IMR-90 (cell line): ENCODE measurements at places on chromosomes 7 and 10. TPM values are rescaled to one million over a fixed set of nuclear protein-coding genes. Genes with fewer than 3 reads are reported as not detected.

- no peaks in the 10 kb centered on the region for H3K36me3 ChIP-seq
- no peaks in the 10 kb centered on the region for H3K4me1 ChIP-seq
- no peak overlapping the region for H3K27ac ChIP-seq
These were observed 80.2 kb downstream of the KCND2 start for GRCh38 chr7:120353171-120353570.

DNA sequence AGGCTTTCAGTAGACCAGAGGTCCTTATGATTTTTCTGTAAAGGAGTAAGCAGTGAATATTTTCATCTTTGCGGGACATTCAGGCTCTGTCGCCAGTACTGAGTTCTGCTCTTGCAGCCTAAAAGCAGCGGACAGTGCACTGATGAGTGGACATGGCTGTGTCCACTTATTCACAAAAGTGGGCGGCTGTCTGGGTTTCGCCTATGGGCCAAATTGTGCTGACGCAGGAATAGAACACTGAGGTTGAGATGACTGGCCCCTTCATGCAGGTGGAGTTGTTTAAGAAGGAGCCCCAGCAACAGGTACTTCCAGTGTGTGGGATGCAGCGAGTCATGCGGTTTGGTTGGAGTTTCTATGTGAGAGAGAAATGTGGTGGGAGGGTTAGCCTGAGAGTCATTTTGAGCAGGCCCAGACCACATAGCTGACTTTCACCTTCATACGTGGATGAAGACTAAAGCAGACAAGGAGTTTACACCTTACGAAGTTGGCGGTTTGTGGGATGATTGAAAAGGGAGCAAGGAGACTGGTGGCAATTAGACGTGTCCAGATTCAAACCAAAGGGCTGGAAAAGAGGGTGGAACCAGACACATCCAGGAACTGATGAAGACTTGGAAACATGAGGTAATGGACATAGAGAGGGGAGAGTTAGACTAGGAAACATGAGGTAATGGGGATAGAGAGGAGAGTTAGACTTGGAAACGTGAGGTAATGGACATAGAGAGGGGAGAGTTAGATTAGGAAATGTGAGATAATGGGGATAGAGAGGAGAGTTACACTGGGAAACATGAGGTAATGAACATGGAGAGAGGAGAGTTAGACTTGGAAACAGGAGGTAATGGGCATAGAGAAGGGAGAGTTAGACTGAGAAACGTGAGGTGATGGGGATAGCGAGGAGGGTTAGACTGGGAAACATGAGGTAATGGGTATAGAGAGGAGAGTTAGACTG is 38.2 kb downstream of the WDR37 start:
- H3K27me3 ChIP-seq, result no peaks in the 10 kb centered on the region
- DNase-seq, result no peak
- H3K4me3 ChIP-seq, result no peak overlapping the region
- no peaks in the 10 kb centered on the region; the same call in 1 of the 2 replicates for H3K4me1 ChIP-seq

DNA sequence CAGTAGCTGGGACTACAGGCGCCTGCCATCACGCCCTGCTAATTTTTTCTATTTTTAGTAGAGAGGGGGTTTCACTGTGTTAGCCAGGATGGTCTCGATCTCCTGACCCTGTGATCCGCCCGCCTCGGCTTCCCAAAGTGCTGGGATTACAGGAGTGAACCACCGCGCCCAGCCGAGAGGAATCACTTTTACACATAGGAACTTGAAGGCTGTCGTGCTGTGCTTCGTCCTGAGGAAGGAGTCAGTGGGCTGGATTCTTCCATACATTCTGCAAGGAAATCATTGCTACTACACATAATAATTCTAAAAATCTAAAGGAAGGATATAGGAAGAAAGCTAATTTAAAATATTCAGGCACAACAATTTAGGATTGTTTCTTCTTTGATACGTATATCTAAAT is 48.8 kb upstream of the ZPBP start:
- H3K4me3 ChIP-seq, result no peak overlapping the region
- H3K27ac ChIP-seq, result no peak overlapping the region
- H3K27me3 ChIP-seq, result no peaks in the 10 kb centered on the region

- no peaks in the 10 kb centered on the region for H3K36me3 ChIP-seq
- DNase-seq, result no peak
These were observed 394.2 kb downstream of the LRMDA start for GRCh38 chr10:75825661-75826060.

DNA sequence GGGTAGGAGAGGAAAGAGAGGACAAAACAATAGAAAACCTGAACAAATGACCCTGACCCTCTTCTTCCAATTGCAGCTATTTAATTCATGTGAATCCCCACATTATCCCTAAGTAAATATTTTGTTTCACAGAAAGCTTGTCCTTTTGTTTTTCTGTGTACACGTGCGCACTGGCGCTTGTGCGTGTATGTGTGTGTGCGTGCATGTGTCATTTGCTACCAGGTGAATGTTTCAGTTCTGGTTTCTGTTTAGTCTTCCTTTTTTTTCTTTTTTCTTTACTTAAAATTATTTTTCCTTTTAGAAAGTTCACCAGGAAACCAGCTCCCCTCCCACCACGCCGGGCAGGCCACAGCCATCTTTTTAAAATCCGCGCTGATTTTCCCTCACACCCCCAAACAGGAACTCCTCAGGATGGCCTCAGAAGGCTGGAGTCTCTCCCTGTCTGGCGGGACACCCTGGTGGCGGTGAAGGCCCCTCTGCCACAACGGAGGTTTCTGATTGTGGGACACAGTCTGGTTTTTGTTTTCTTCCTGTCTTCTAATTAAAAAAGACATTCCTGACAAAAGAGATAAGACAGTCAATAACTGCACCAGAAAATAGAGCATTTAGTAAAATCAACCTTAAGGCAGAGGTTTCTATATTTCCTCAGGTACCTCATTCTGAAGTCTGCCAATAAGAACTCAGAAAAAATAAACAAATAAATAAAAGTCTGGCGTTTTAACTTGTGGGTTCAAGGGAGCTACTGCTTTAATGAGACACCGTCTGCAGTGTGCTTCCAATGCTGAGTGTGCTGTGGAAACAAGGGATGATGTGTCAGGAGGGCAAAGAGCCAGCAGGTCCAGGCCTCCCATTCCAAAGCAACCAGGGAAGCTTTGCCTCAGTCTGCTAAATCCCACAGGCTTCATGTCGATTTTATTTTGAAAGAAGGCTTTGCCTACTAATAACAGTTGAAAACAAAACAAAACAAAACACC is 17.4 kb downstream of the IRF5 start:
- peak; percentile 80 for DNase-seq
- H3K27ac ChIP-seq, result no peak overlapping the region
- H3K27me3 ChIP-seq, result no peaks in the 10 kb centered on the region
- H3K36me3 ChIP-seq, result peaks cover 29% of the 10 kb centered on the region
- H3K4me1 ChIP-seq, result no peaks in the 10 kb centered on the region

- H3K4me1 ChIP-seq, result no peaks in the 10 kb centered on the region
- no peak overlapping the region for H3K27ac ChIP-seq
- no peak overlapping the region for H3K4me3 ChIP-seq
- no peaks in the 10 kb centered on the region for H3K36me3 ChIP-seq
- H3K27me3 ChIP-seq, result no peaks in the 10 kb centered on the region
- no peak for DNase-seq
These were observed 245.1 kb downstream of the CAMK1D start for GRCh38 chr10:12594448-12594944.

DNA sequence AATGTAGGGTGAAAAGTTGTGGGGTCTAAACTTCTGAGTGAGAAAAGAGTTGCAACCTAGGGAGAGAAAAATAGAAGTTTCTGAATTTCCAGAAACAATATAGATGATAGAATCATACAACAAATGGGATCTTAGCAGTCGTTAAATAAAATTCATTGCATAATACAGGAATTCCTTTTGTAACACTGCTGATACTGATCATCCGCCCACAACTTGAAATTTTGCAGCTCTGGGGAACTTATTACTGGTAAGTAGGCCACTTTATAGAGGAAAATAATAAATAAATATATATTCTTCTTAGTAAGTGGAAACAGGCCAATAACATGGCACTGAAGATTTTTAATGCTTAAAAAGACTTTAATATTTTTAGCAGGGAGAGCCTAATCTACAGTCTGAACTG is 81.9 kb upstream of the SMIM30 start:
- no peak overlapping the region for H3K27ac ChIP-seq
- H3K27me3 ChIP-seq, result no peaks in the 10 kb centered on the region
- no peaks in the 10 kb centered on the region for H3K36me3 ChIP-seq
- H3K4me1 ChIP-seq, result peaks cover 11% of the 10 kb centered on the region
- H3K4me3 ChIP-seq, result no peak overlapping the region

DNA sequence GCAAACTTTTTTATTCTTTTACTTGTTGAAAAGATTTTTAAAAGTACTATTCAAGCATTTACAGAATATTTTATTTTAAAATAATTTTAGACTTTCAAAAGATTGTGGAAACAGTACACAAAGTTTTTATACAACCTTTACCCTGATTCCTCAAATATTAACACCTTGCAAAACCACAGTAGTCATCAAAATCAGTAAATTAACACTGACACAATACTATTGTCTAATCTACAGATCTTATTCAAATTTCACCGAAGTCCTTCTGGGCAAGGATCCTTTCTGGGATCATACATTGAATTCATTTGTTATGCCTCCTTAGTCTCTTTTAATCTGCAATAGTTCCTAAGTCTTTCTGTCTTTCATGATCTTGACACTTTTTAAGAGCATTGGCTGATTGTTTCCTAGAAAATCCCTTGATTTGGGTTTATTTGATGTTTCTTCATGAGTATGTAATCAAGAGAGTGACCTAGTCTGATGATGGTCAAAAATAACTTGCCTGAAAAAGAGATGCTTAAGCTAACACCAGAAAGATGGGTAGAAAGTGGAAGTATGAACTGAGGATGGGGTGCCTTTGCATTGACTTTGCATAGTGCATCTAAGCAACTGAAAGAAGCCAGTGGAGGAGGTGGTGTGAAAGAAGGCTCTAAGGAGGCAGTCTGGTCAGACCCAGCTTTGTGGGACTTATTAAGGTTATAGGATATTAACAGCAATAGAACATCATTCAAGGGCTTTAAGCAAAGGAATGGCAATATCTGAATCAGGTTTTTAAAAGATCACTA is 9.7 kb downstream of the STAMBPL1 start:
- no peaks in the 10 kb centered on the region for H3K27me3 ChIP-seq
- H3K4me3 ChIP-seq, result no peak overlapping the region
- H3K27ac ChIP-seq, result peak overlapping the region; percentile 92
- peaks cover 2% of the 10 kb centered on the region; the same call in 1 of the 2 replicates for H3K36me3 ChIP-seq
- no peak for DNase-seq

DNA sequence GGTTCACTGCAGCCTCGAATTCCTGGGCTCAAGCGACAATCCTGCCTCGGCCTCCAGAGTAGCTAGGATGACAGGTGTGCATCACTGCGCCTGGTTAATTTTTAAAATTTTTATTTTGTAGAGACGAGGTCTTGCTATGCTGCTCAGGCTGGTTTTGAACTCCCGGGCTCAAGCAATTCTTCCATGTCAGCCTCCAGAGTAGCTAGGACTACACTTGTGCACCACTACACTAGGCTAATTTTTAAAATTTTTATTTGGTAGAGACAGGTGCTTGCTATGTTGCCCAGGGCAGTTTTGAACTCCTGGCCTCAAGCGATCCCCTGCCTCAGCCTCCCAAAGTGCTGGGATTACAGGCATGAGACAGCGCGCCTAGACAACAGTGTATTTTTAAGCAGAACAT is 120.5 kb downstream of the SVIL start:
- no peaks in the 10 kb centered on the region for H3K27me3 ChIP-seq
- peaks cover 2% of the 10 kb centered on the region; the same call in 1 of the 2 replicates for H3K4me1 ChIP-seq
- peaks cover 23% of the 10 kb centered on the region for H3K36me3 ChIP-seq
- no peak overlapping the region for H3K4me3 ChIP-seq

DNA sequence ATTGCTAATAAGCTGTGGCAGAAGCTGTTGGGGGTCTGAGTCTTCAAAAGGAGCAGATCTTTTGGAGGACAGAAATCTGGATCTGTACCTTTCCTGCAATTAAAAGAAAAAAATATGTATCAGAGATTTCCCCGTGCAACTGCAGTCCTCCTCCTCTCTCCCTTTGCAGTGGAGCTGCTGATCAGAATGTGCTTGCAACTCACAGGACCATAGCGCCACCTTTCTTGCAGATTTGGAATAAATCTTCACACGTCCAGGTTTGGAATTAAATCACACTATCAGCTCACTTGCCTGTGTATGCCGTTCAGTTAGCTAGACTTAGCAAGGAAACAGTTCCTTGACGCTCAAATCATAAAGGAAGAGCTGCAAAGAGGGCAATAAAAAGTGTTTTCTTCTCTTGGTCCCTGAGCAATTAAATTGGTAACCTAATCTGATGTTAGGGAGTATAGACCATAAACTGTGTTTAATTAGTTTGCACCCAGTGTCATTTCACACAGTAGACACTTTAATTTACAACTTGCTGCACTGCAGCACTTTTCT is 77.4 kb downstream of the PON1 start:
- no peak overlapping the region for H3K4me3 ChIP-seq
- DNase-seq, result peak; percentile 62
- H3K27me3 ChIP-seq, result peaks cover 4% of the 10 kb centered on the region
- no peaks in the 10 kb centered on the region for H3K4me1 ChIP-seq
- H3K36me3 ChIP-seq, result no peaks in the 10 kb centered on the region

GRCh38 chr7:110534241-110534931 is 556.5 kb upstream of the LRRN3 start:
- H3K27me3 ChIP-seq, result no peaks in the 10 kb centered on the region
- peaks cover 11% of the 10 kb centered on the region for H3K4me1 ChIP-seq
- H3K36me3 ChIP-seq, result no peaks in the 10 kb centered on the region
- peak; percentile 71 for DNase-seq
- no peak overlapping the region for H3K4me3 ChIP-seq

DNA sequence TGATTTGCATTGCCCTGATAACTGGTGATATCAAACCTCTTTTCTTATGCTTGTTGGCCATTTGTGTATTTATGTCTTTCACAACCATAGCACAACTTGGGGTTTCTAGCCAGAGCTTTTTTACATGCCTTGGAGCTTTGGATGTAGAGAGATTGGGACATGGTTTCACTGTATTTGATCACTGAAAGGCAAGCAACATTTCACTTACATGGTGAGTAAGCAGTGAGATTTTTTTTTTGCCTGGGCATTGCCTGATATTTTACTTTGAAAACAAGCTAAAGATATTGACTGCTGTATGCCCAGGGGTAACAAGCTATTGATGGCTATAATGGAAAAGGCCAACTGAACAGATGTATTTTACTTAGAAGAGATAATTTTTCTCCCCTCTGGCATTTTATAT is 259.0 kb downstream of the PHTF2 start:
- no peaks in the 10 kb centered on the region for H3K36me3 ChIP-seq
- H3K4me1 ChIP-seq, result no peaks in the 10 kb centered on the region
- no peak for DNase-seq
- no peak overlapping the region for H3K27ac ChIP-seq

The ENO4 gene
- total RNA-seq, result under 0.01 TPM in 2 replicates

The FAM25G gene
- total RNA-seq, result not detected in 2 replicates
